ENCODE measurements at places on chromosomes 6 and 20.

DNA sequence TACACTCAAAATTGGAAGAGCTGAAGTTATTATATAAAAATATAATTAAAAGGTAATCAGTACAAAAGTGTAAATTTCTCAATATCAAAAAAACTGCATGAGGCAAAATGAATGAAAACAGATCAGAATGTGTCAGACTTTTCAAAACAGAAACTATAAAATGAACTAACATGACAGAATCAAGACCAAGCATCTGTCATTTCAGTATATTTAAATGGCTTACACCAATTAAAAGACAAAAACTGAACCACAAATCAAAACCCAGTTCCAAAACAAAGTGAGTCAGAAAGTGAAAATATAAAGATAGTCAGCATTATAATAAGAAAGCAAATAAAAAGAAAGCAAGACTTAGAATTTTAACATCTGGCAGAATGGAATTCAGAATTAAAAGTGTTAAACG is 289.7 kb downstream of the UBE3D start:
- no peak for DNase-seq

DNA sequence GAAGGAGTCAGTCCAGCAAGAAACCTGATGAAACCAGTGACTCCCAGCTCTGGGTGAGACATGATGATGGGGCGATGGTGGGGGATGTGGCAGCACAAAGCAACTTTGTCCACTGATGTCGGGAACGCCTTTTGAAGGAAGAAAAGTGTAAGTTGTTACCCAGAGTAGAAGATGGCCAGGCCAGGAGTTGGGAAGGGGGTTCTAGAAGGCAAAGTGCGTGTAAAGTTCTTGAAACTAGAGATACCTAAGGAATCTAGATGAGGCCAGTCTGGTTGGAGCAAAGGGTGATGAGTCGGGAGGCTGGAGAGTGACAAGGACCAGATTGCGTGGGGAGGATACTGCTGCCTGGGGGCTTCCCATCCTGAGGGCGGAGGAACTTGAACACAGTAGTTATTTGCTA is 117.0 kb downstream of the PHACTR3 start:
- DNase-seq = no peak

GRCh38 chr6:117265410-117266256 is at the start of gene VGLL2:
Gene VGLL2 (plus strand): TSS chr6:117265558. CDS start chr6:117265764, 206 bp downstream.
- no peak for DNase-seq

DNA sequence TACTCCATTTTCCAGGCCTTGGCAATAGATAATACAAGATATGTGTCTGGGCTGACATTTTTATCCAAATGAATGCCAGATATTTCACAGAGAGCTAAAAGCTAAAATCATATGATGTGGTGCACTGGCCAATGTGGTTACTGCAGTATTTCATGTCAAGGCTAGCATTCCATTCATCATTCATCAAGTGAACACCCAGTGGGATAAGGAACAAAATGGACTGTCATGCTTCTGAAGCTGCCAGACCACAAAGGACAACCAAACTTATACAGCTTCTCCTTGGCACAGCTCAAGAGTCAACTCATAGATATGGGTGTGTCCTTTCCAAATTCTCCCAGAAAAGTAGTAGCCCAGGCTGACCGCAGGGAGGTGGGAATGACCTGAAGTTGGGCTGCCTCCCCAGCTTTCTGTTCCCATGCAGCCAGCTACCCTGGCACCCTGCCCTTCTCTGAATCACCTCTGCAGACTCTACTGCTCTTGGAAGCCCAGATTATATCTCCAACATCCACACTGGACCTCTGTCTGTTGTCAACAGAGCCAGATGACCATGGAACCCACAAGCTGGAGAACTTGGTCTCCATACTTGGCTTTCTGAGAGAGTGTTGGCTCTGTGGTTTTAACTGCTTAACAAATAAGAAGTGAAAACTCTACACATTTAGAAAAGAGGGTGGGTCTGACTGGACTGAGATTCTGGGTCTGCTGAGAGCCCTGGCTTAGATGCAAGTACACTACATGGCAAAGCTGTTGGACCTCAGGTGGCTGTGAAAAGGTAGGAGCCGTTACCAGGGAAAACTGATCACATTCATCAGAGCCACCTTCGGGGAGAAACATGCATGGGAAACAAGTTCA is 122.8 kb downstream of the ALDH8A1 start:
- DNase-seq = peak; percentile 97

DNA sequence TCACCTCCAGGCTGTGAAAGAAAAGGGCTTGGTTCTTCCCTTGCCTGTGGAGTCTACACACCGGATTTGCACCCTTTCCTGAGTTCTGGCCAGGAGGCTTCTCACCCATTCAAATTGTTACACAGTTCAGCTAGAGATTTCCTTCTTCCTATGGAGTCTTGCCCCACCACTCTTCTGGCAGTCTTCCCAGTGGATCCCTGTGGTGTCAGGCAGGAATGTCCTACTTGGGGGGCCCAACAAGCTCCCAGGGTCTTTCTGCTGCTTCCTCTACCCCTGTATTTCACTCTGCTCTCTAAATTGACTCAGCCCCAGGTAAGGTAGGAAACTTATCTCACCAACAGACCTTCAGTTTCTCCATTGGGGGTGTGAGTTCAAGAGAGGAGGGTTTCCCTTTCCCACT is 14.0 kb upstream of the CST9L start:
- no peak for DNase-seq

DNA sequence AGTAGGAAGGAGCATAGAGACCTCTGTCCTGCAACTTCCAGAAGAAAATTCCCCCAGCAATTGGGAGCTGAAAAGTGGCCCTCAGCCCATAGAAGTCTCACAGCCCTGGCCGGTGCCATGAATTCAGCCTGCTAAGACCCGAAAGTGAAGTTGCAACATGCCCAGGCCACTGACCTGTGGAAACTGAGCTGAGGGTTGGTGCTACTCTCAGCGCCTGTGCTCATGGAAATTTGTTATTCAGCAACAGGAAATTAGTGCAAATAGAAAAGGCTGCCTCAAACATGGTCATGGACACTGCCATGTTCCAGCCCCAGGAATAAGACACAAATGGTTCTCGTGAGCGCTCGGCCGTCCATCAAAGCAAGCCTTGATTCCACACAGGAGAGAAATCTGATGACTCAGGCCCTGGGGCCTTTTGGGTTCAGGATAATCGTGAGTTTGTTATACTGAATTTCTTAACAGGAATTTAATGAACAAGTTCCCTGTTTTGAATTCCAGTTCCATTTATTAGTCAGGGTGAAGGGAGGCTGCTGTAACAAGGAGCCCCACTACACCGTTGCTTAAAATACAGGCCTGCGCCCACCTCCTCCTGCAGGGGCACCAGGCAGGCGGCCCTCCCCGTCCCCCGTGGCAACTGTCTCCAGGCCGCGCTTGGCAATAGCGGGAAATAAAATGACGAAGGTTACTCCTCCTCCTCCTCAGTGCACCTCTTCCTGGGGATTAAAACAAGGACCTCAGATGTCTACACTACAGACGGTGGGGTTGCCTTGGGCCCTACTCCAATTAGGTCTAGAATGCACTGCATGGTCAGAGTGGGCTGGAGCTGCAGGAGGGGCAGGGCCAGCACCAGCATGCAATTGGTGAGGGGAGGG is 152.9 kb downstream of the ERMARD start:
- peak; percentile 16 for DNase-seq

GRCh38 chr6:16102208-16102607 is 26.7 kb upstream of the MYLIP start:
- DNase-seq = no peak

DNA sequence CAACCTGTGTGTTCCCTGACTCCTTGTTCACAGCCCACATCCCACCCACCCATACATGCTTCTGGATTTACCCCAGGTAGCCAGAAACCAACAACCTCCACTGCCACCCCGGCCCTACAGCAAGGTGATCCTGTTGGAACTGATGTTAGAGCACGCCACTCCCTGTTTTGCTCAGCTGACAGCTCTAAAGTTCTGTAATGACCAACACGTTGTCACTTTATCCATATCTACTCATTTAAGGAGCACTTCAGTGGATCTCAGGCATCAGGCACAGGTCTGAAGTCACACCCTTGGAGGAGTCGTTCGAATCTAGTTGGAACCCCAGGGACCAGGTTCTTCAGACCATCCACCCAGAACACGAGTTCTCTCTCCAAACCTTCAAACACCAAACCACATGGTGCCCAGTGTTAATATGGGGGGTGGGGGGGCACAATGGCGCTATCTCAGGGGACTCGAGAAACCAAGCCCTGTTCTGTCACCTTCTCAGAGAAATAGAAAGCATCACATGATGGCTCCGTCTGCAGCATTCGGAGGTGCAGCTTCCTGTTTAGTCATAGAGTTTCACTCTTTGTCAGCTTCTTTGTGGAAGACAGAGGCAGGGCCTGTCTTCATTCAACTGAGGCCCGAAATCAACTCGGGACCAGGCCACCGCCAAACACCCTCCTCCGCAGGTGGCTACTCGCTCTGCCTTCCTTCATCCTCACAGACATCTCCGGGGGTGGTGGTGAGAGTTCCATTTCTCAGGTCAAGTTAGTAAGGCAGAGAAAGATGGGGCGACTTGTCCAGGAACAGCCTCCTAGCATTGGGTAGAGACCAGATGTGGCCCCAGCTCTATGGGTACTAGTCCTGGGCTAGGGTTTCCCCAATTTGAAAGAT is 142.2 kb downstream of the NFATC2 start:
- peak; percentile 25 for DNase-seq

- DNase-seq = no peak
Observed at GRCh38 chr6:3806169-3806922, 42.8 kb upstream of the FAM50B start.

GRCh38 chr6:159532155-159532554 is 160.9 kb downstream of the SOD2 start:
- no peak for DNase-seq

GRCh38 chr20:43736588-43737158 is 9.9 kb upstream of the GTSF1L start:
- no peak for DNase-seq

DNA sequence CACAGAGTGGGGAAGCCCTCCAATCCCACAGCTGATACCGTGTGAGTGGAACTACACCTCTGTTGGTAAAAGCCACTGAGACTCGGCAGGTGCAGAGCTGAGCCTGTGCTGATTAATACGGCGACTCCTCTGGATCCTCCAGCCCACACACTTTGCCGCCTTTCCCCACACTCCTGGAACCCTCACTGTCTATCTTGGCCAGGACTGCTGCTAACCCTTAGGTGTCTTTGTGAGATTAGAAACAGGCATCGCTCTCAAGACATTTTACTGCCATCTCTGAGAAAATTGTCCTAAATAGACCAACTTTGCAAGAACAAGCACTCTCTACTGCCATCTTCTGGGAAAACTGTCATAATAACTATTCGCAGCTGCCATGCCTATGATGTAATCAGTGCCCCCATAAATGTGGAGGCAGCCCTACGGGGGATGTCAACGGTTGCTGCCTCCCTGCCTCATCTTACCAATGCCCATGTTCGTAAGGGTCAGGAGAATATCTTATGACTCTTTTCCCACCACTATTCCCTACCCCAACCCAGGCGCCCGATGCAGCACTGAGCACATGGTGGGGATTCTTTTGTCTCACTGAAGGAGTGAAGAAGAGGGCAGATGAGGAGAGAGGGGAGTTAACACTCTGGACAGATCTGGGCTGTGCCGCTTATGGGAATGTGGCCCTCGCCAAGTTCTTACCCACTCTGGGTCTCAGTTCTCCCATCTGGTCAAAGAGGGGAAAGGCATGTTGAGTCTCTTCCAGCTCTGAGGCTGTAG is 26.1 kb upstream of the KCNB1 start:
- peak; percentile 12 for DNase-seq

DNA sequence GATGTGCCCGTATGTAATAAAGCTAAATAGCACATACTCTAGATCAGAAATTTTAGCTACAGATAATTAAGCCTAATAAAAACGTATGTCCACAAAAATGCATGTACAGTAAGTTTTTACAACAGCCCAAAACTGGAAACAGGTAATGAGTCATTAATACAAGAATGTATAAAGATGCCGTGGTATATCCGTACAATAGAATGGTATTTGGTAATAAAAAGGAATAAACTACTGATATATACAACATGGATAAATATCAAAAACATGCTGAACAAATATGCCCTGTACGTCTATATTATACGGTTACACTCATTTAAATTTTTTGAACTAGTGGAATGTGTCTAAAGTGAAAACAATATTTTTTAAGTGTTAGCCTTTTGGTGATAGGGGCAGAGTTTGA is 128.2 kb upstream of the ADGRB3 start:
- DNase-seq = no peak

DNA sequence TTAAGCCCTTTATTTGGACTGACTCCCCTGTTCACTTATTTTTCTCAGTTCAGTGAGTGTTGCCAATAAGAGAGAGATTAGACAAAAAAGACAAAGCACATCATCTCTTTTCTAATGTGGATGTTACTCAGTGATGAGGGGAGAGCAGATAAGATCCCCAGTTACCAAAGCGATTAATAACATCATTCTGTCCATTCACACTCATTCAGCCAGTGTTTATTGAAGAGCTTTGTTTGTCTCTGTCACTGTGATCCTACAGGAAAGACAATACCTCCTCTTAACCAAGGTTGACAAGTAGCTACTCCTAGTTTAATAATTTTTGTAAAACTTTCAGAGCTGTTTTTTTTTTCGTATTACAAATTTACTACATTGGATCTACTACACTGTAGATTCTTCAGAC is 163.0 kb downstream of the EYA4 start:
- DNase-seq = no peak

DNA sequence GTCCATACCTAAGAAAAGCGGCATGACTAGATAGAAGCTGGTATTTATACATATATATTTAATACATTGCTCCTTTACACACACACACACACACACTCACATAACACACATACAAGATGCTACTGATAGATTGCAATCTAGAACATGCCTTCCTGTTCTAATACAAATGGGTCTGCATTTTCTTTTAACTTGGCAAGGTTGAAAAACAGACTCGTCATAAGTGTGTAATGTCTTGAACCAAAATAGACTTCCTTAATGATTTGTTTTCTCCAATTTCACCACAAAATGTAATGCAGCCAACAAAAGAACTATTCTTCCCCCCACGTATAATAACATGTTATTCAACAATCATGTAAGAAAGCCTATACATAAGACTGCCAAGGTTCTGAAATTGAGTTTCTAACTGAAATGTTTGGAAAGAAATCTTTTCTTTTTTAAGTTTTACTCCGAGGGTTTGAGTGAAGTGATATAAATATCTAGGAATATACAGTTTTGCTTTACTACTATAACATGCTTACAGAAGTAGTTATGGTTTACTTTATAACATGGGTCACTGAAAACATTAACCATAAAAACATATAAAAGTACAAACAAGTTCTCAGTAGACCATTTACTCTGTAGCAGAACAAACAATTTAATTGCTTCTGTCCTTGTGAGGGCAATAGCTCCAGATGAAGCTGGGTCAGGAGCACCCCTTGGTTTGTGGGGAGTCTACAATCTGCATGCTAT is 207.5 kb downstream of the FOXC1 start:
- DNase-seq = peak; percentile 84

GRCh38 chr20:31562241-31562640 is 42.8 kb upstream of the ID1 start:
- no peak for DNase-seq

DNA sequence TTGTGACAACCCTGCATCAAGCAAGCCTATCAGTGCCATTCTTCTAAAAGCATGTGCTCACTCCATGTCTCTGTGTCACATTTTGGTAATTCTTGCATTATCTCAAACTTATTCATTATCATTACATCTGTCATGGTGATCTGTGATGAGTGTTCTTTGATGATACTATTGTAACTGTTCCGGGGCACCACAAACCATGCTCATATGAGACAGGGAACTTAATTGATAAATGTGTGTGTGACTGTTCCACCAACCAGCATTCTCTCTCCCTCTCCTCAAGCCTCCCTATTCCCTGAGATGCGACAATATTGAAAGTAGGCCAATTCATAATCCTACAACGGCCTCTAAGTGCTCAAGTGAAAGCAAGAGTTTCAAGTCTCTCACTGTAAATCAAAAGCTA is 4.0 kb downstream of the HUS1B start:
- no peak for DNase-seq

GRCh38 chr6:27280064-27280539 is 32.0 kb downstream of the POM121L2 start:
- DNase-seq = no peak

Measured in foreskin melanocyte (primary cell).